ENCODE measurements at places on chromosomes 5 and 9.
A peak's percentile ranks its signal among the peaks of the same experiment; 100 is the strongest.

- peak; percentile 77 for DNase-seq
These were observed 86.7 kb downstream of the SLC1A3 start for GRCh38 chr5:36692791-36693763.

GRCh38 chr9:33092634-33093033 lies 16.2 kb upstream of the SMU1 start:
- no peak for DNase-seq

DNA sequence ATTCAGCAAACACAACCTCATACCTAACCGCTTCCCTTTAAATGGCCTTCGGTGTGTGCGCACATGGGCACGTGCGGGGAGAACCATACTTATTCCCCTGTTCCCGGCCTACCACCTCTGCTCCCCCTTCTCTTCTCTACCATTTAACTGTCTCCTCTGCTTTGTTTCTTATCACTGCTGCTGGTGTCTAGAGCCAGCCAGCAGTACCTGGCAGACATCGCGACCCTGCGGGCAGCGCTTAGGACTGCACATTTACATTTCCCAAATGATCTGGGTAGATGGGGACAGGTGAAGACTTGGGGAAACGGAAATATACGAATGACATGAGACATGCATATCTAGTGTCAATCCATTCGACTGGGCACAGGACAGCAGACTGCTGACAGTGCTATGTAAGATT lies 56.6 kb downstream of the PSMB7 start:
- DNase-seq, result no peak

- no peak for DNase-seq
These were observed 34.7 kb downstream of the WDR36 start for GRCh38 chr5:111126896-111127295.

DNA sequence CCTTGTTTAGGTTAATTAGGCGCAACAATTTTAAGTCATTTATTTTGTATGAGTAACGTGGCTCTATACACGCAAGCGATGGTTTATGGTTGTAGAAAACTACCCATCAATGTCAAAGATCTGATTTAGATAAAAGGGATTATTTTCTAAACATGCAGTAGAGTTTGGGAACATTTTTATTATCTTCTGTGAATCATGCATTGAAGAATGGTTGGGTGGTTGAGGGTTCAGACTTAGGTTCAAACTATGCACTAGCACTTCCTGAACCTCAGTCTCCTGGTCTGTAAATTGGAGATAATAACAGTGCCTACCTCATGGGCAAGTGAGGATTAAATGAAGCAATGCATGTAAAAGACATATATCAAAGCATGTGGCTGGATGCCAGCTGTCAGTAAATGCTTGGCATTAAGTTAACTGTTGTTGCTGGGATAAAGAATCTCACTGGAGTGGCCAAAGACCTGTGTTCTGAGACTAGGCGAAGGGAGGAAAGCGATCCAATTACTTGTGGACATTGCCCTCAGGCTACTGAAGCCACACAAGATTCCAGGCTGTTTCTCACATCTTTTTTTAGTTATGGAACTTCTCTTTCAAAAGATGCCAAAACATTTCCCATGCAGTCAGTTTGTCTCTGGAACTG lies 1.1 kb upstream of the OTULINL start:
- DNase-seq, result no peak

- DNase-seq, result no peak
These were observed 108.4 kb downstream of the ESM1 start for GRCh38 chr5:54876976-54877375.

DNA sequence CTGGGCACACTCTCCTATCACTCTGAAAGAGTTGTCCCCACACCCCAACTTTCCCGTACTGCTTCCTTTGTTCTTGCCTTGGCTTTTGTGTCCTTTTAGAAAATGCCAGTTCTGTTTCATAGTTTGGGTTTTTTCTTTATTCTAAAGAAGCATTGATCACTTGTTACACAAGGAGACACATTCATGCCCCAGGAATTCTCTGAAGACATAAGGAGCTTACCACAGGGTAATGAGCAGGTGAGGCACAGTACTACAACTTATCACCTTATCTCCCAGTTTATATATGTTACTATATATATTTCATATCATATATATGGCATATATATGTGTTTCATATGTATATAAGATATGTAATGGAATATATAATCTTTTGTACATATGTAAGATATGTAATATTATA lies 6.5 kb upstream of the SSBP2 start:
- no peak for DNase-seq

- no peak for DNase-seq
These were observed 16.7 kb downstream of the FAM193B start for GRCh38 chr5:177537389-177538361.

DNA sequence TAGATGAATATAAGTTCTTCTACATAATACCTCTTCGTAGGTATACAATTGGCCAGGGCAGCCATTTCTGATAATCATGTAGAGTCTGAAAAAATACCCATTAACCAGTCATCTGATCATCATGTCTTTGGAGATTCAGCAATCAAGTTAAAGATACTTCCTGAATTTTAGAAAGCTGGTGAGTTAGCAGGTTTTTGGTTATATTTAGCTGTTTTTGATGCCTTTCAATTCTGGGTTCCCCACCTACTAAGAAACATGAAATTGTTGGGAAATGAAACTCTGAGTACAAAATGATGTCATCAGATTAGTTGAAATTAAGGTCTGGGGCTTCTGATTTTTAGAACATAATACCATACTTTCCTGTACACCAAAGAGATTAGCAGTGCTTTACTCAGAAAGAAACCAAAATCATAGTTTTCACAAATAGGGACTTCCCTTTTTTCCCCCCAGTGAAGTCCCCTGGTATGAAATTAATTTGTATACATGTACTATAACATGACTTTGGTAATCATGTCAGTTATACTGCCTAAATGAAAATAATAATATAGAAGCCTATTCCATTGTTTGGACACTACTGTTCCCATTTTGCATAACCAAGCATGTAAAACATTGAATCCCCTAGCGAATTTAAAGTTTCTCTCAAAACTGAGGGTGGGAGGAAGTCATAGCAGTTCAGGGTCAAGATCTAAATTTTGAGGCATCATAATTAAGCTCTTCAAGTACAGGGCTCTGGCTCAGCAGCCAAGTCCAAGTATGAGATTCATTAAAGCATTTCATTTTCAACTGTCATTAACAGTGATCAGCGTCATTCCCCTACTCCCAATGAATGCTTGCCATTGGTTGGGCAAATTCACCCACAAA lies 17.9 kb downstream of the PRLR start:
- DNase-seq, result no peak

DNA sequence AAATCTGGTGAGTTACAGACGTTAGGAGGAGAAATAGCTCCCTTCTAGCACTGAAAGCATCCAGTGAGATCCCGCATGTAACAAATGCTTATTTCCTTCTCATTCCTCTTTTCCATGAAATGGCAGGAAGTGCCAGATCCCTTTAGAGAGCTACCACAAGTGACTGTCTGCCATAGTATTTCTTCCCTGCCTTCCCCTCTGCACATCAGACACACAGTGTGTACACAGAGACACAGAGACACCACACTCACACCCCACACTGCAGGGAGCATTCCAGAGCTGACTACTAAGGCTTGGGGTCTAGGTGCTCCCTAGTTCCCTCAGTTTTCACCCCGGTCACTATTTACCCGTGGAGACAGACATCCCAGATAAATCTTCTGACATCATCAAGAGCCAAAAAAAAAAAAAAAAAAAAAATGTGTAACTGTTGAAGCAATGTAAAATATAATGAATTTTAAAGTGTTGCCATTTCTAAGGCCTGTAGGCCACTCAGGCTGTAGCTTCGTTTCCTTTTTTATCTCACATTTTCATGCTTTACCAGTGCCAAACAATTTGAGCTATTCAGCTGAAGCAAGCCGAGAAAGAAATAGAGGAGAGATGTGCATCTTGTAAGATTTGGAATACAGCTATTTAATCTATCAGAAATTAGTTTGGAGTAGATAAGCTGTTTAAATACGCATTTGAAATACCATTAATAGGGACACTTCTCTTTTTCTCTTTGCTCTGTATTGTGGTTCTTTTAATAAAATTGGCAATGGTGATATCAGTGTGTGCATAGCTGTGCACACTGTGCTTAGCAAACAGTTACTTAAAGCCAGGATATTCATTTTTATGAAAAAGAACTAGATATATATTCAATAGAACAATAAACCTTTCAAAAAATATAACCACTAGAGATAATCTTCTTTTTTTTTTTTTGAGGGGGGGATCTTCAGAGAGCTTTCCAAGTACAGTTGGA lies 405.5 kb downstream of the PDE4D start:
- DNase-seq, result no peak

GRCh38 chr5:146589028-146589345 lies 73.0 kb upstream of the GPR151 start:
- no peak for DNase-seq

DNA sequence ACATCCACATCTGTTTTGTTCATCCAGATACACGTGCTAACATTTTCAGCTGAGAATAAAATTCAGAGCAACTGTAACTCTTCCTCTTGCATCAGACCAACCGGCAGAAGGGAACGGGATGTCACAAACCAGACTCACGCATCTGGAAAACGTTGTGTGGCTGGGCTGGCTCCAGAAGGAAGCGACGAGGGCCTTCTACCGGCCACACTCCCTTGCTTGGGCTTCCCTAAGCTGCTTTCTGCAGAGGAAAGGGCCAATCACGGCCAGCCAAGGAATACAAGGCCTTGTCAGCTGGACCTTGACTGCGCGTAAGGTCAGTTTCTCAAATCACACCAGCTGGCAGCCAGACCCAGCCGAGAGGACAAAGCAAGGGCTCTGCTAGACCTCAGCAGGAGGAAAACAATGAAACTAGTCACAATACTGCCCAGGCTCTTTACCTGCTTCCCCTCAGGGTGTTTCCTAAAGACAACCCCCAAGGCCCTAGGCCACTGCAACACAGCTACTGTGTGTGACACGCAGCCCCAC lies 106.1 kb downstream of the THBS4 start:
- DNase-seq, result peak; percentile 58

GRCh38 chr5:135134691-135135381 lies 100.8 kb upstream of the PITX1 start:
- no peak for DNase-seq

- no peak for DNase-seq
These were observed 535.7 kb downstream of the MAT2B start for GRCh38 chr5:164041105-164041504.

DNA sequence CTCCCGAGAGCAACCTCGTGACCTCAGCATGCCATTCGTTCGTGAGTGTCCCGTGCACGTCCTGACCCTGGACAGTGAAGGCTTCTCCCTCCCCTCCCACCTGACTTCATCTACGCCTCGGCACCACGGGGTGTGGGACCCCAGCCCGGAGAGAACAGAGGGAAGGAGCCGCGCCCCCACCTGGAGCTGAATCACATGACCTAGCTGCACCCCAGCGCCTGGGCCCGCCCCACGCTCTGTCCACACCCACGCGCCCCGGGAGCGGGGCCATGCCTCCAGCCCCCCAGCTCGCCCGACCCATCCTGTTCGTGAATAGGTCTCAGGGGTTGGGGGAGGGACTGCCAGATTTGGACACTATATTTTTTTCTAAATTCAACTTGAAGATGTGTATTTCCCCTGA lies 38.3 kb upstream of the FCN2 start:
- DNase-seq, result no peak

GRCh38 chr5:10849278-10849677 lies 88.2 kb upstream of the DAP start:
- DNase-seq, result no peak

DNA sequence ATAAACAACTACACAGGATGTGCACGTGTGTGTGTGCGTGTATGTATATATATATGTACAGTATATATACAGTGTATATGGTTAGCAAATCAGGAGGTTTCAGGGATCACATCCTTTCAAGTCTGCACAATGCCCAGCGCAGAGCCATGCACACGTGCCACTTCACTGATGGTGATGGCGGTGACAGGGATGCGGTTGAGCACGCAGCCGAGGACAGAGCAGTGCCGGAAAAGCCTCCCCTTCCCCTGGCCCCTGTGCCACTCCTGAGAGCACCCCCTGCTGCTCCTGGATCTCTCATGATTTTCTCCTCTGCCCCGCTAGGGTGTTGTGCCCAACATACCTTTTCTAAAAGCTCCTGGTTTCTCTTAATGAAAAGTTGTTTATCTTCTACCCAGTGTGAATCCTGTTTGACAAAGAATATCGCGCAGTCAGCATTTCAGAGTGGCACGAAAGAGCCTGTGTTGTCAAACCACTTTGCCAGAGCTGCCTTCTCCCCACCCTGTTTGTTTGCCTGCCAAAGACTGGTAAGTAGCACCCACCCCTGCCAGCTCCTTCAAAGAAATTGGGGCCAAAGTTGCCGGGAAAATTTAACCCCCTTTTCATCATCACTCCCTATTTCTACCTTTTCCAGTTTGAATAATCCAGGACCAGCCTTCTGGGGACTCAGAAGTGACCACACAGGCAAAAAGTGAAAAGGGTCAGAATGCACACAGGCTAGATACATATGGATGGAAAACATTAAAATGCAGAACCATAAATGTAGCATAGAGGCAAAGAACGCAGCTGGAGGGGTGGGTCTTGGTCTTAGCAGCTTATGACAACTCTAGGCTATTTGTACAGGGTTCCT lies 126.2 kb upstream of the DPYSL3 start:
- DNase-seq, result peak; percentile 49

GRCh38 chr9:72065076-72065475 lies 4.7 kb upstream of the C9orf57 start:
- no peak for DNase-seq

GRCh38 chr9:128636556-128637530 lies 19.8 kb downstream of the DYNC2I2 start:
- no peak for DNase-seq

DNA sequence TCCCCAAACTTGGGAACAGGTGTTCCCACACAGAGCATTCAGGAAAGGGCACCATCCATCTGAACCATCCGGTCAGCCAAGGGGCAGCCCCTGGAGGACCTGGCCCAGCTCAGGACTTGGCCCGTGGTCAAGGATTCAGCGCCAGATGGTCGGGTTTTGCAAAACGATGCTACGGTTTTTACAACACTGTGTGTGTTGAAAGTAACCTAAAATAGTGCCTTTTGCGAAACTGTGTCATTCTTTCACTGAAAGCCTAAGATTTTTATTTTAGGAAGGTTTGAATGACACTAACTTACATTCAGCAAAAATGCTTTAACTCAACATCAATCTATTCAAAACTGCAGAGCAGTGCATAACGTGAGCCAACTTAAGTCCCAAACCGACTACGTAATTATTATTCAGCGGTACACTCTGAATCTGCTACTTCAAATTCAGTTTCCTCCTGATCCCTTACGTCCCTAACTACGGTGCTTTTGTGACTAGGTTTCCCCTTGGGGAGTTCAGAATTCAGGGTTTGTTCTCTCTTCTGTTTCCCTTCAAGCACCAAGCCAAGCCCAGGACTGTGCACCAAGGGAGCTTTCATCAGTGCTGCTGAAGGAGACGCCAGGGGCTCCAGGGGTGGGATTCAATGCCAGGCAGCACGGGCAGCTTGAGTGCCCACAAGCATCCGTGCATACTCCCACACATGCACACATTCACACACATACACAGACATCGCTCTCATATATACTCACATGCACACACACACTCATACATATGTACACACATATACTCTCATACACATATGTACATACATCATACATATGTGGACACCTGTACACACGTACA lies 25.8 kb downstream of the LPCAT1 start:
- no peak for DNase-seq

GRCh38 chr5:107456281-107456715 lies 214.4 kb downstream of the EFNA5 start:
- no peak for DNase-seq
